ENCODE measurements at places on chromosomes 2 and 18.

DNA sequence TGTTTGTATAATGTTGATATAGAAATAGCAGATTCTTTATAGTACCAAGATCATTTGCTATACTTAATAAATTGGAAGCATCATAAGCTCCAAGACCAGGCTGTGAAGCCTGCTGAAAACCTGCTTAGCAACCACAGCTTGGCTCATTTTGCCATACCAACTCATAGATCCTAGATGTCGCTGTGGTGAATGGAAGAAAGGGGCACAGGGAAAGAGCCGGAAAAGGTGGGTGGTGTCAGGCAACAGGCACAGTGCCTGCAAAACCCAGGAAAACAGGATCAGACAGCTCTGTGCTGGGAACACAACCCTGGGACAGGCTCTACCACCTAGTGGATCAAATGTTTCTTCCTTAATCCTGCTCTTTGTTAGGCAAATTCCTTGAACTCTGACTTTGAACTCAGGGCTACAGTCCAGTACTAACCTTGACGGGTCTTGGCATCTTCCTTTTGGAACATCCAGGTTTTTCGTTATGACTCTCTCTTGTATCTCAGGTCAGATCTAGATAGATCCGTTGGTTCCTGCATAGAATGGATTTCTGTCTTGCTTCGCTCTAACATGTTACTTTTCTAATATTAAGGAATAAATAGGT is 31.6 kb downstream of the TWSG1 start:
- DNase-seq, result no peak

GRCh38 chr2:238743243-238744065 is 104.4 kb upstream of the TWIST2 start:
- no peak for DNase-seq

DNA sequence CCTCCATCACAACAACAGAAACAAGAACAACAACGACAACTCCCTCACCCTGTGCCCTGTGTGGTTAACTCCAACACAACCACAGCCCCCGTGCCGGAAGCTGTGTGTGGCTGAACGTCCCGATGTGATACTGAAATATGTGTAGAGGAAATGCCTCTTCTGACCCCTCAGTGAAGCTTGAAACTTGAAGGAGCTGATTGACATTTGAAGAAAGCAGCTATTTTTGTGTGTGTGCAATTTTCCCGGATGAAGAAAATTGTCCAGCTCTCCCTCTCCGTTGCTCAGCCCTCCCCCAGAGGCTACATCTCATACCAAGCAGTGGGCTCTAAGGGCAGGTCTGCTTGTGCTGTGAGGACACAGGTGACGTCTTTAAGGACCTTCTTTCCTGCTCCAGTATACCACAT is 173.8 kb downstream of the ICOS start:
- DNase-seq, result no peak

GRCh38 chr18:37489998-37490397 is 75.6 kb downstream of the CELF4 start:
- DNase-seq, result no peak

GRCh38 chr2:203534621-203535077 is 452 bp downstream of the RAPH1 start:
- DNase-seq, result no peak

DNA sequence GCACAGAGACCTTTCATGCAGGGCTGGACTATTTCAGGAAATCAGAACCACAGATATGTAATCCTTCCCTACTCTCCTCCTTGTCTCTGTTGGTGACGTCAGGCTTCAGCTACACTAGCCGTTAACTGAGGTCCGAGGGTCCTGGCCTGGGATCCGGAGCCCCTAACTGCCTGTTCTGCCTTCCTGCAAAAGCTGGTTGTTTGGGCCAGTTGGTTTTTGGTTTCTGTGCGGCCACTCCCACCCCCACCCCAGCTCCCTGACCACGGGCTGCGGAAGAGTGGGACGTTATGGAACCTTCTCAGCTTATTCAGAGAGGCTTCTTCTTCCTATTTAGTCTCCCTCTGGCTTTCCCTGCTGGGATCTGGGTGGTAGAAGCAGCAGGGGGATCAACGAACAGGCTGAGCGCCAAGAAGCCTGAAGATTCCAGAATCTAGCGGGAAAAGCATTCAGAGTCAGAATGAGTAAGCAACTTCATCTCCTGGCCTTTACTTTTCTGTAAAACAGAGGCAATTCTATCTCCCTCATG is 49.3 kb upstream of the ROCK2 start:
- no peak for DNase-seq

DNA sequence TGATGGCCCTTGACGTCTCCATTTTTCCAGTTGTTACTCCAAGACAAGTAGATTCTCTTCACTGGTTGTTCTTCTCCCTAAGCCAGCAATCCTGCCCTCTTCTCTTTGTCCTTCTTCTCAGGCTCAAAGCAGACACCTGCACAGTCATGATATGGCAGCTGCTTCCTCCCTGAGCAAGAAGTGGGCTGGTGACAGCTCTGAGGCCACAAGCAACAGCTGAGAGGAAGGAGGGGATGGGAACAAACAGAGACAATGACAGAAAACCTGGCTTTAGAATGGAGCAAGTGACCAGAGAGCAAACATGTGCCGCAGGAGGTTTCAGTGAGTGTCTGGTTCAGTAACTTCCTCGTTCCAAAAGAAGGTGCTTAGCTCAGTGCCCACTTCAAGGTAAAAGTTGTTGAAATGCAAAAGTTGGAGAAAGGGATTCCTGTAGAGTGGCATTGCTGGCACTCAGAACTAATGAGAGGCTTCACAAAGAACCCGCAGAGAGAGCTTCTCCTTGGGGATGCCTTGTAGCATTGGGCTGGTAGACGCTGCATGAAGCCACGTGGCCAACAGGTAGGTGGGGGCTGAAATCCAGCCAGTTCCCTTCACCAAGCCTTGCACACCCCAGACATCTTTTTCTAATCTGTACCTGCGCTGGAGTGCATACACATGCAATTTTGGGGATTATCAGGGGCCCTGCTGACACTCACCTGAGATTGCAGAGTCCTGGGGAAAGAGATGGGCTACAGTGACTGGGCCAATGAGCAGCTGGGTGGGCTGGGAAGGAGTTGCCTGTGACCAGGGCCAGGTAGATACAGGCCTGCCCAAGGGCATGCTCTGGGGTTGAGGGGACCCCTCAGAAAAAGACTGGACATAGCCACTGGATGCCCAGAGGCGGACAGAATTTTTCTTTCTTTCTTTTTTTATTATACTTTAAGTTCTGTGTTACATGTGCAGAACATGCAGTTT is 153.3 kb upstream of the RAB12 start:
- no peak for DNase-seq

DNA sequence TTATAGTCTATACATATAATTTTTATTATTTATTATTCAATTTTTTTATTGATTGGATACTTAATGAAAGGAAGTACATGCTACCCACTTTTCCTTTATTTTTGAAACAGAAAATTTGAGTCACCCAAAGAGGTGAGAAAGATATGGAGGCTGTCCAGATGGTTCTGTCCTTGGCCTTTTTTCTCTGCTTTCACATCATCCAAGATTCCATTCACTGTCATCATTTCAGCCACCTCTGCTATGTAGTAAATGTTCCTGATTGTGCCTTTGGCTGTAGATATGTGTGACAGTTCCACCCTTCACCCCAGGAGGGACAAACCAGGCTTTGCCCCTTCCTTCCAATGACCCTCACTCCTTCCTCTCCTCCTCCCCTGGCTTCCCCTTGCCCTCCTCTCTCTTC is 675.7 kb upstream of the ID2 start:
- no peak for DNase-seq

GRCh38 chr18:34595690-34596089 is 114.4 kb upstream of the DTNA start:
- DNase-seq, result no peak

DNA sequence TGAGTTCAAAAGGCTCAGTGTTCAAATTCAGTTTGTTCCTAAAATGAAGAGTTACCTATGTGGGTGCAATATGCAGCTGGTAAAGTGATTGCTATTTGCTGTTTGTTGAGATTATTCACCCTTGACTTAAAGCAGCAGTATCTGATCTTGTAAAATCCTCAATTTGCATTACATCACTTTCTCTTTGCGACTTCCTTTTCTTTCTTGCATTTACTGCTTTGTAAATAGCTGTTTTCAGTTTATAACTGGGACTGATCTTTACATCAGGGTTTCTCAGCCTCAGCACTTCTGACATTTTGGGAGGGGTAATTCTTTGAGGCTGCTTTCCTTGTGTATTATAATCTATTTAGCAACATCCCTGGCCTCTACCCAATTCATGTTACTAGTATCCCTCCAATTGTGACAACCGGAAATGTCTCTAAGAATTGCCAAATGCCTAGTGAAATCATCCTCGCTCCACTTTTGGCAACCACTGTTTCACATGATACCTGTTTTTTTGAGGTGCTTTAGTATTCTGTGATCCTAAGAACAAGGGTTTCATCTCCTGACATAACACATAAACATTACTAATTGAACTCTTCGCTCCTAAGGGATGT is 12.1 kb upstream of the ERCC3 start:
- DNase-seq, result no peak

DNA sequence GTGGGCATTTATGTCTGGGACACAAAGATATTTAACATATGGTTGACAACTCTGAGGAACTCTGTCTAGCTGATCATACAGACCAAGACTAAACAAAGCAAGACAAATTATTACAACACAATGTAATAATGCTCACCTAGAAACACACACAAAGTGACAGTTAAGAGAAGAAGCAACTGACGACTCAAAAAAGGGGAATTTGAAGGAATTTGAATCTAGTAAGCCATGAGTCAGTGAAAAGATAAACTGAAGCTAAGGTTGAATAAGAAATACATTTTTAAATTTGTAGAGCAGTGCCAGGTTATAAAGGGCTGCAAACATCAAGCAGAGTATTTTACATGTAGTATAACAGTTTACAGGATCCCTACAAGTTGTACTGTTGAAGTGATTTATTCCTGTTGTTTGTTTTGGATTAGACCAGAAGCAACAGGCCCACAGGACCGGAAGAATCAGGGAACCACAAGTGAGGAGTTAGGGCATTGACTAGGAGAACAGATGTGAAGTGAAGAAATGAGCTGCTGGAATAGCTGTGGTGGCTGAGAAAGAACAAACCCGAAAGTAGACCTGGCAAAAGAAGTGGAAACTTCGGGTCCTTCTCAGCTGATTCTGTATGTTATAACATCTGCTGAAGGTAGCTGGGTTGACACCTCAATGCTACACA is 35.6 kb downstream of the IFIH1 start:
- DNase-seq, result no peak

- DNase-seq, result no peak
Measured at GRCh38 chr2:62589691-62590356, 83.8 kb upstream of the TMEM17 start.

DNA sequence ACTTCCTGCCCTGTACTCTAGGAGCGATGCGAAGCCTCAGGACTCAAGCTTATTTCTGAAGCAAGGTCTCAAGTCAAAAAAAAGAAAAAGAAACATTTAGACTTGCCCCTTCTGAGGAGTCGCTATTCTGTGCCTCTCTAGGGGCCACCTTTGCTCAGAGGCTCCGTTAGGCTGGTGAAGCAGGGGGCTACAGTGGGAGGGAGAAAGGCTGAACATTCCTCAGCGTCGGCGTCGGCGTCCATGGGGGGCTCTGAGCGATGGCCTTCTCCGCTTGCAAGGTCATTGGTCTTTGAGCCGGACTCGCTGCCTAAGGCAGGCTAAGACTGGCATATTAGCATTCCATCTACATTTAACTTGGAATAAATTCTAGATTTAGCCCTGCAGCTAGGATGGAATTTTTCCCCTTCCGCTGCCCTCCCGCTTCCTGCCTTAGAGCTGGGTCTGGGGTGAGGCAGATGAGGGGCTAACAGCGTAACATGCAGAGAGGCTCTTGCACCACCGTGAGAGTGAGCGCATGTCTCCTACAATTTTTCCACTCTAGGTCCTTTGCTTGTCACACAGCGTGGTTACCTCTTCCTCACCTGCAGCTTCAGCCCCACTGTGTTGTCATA is 53.6 kb upstream of the ATL2 start:
- DNase-seq, result no peak

DNA sequence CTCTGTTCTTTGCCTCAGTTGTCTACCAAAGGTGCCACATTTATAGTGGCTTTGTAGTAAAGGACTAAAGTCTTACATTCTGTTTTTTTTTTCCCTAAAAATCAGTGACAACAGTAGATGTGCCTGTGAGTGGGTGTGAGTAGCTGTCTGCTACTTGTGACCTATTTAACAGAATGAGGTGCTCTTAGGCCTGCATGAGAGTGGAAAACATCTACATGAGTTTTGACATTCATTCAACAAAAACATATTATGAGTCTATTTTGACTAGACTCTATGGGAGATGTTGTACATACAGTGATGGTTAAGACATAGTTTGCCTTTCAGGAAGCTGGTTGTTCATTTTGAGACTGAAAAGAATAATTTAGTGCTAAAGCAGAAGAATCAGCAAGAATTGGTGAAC is 36.7 kb downstream of the IL1R2 start:
- DNase-seq, result no peak

- no peak for DNase-seq
Measured at GRCh38 chr2:42651057-42651456, 82.6 kb downstream of the MTA3 start.

GRCh38 chr2:3633089-3633981 is 24.7 kb upstream of the ALLC start:
- no peak for DNase-seq

- DNase-seq, result no peak
Measured at GRCh38 chr2:86764661-86765309, 25.9 kb downstream of the CD8A start.

DNA sequence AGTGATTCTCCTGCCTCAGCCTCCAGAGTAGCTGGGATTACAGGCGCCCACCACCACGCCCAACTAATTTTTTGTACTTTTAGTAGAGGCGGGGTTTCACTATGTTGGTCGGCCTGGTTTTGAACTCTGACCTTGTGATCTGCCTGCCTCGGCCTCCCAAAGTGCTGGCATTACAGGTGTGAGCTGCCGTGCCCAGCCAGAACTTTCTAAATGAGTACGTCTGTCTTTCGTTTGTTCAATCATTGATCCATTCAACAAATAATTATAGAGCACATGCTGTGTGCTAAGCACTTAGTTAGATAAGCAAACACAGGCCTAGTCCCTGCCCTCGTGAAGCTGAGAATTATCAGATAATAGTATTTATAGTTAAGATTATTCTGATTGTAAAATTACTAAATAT is 56.5 kb downstream of the TTC39C start:
- no peak for DNase-seq

GRCh38 chr18:76442413-76443171 is 52.5 kb downstream of the ZNF516 start:
- DNase-seq, result no peak

- no peak for DNase-seq
Measured at GRCh38 chr2:189179570-189179950, at the start of gene COL5A2. Gene COL5A2 (minus strand): TSS chr2:189179761. CDS start chr2:189179604, 157 bp downstream.

GRCh38 chr18:35422237-35422636 is 45.1 kb upstream of the ZNF396 start:
- no peak for DNase-seq

GRCh38 chr2:199433204-199433832 is 24.4 kb downstream of the SATB2 start:
- no peak for DNase-seq

GRCh38 chr2:172970660-172971059 is 105.0 kb upstream of the MAP3K20 start:
- no peak for DNase-seq

- DNase-seq, result no peak
Measured at GRCh38 chr2:225131898-225132297, 89.6 kb upstream of the DOCK10 start.
